GM03348 (cell line): ENCODE measurements at places on chromosomes 5 and 9.

DNA sequence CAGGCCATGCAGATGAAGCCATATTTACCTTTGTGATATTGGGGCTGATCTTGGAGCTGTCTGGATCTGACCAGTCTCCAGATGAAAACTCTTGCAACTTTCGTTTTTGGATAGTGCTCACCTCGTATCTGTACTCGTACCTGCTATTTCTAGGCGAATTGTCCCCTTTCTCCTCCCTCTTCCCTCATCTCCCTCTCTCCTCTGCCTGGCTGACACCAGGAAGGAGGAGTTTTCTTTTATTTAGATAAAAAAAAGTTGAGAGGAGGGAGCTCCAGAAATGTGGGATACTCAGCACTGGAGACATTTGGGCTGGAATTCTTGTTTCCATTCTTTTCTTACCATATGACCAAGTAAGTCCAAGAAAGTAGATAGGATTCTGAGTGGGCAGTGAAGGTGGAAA, 54.6 kb upstream of the ABL1 start:
- no peak for DNase-seq

DNA sequence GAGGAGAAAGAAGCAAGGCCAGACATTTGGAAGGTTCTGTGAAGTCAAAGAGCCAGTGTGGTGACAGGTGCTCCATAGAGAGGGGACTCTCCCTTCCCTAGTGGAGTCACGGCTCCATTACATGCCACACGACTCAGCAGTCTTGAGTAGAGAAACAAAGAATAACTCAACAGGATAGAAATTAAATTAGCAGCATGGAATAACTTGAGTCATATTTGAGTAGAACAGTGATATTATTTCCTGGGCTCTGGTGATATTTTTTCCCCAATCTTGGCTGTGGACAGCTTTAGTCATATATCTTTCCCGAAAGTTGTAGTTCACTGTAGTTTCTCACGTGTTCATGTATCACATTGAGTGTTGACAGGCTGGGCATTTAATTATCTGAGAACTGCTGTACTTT, 149.7 kb upstream of the EFNA5 start:
- DNase-seq = peak; percentile 26

DNA sequence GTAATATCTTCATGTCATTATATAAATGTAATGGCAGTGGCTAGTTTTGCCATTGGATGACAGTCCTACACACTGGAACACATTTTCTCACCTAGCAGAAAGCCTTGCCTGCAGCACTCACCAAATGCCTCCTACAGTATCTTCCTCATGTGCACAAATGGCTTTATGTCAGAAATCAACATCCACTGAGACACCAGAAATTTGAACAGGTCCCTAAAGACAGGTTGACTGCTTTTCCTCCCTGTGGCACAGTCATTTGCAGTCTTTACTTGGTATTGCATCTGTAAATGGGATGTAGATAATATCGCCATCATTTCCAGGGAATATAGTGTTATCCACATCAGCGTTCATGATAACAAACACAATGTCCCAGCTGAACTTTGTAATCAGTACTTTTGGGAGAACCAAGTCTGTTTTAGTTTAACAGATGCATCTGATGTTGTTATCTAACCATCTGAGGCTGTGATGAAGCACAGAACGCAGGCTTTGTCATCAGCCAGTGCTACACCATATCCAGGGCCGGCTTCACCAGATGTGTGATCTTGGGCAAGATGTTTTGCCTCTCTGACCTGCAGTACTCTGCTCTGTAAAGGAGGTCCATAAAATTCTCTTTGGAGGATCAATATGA, 83.9 kb upstream of the TAS2R1 start:
- peak; percentile 35 for DNase-seq

GRCh38 chr5:169301386-169301934, 521 bp upstream of the SLIT3 start:
- peak; percentile 14 for DNase-seq

GRCh38 chr9:134981829-134982228, 64.1 kb upstream of the FCN1 start:
- no peak for DNase-seq

DNA sequence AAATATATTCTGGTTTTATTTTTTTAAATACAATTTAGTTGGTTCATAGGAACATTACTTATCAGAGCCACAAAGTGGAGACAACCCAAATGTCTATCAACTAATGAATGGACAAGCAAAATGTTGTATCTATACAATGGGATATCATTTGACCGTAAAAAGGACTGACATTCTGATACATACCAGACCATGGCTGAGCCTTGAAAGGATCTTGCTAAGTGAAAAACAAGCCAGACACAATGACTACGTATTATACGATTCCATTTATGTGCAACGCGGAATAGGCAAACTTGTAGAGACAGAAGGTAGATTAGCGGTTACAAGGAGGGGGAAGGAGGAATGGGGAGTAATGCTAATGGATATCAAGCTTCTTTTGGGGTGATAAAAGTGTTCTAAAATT, 621.6 kb downstream of the BNC2 start:
- DNase-seq = no peak

- DNase-seq = peak; percentile 13
These were observed 70.3 kb downstream of the RIGI start for GRCh38 chr9:32455738-32456137.

GRCh38 chr9:135186248-135187164, 99.0 kb downstream of the OLFM1 start:
- DNase-seq = no peak

- DNase-seq = no peak
These were observed 96.3 kb downstream of the ERCC6L2 start for GRCh38 chr9:95971815-95972214.

DNA sequence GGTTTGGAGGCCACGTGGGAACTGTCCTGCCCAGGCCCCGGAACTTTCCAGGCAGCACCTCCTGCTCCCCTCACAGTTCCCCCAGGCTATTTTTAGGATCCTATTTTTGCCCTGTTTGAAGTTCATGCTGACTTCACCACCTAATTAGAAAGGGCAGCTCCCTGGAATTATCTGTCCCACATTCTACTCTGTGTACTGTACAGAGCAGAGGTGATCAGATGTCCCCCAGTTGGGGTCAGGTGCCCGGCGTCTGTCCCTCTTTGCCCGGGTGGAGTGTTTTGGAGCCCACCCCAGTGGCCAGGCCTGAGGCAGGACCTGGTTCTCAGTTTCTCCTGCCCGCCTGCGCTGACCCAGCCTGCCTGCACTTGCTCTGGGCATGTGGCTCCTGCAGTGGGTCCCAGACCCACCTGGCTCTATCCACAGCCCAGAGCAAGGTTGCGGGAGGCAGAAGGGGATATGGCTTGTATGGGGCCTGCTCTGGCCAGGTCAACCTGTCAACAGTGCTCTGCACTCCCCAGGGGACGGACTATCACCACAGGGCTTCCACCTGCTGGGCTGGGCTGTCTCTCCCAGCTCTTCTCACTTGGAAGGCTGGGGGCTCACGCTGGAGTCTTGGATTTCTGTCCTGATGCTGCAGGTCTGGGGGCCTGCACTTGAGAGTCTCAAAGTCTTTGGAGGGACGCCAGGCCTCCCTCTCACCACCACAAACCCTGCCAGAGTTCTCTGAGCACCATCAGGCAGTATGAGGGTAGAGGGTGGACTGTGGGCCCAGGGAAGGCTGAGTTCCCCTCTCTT, 268.3 kb downstream of the GADD45G start:
- DNase-seq = no peak

- DNase-seq = no peak
These were observed 1046.2 kb upstream of the DMAC1 start for GRCh38 chr9:8845808-8846207.

DNA sequence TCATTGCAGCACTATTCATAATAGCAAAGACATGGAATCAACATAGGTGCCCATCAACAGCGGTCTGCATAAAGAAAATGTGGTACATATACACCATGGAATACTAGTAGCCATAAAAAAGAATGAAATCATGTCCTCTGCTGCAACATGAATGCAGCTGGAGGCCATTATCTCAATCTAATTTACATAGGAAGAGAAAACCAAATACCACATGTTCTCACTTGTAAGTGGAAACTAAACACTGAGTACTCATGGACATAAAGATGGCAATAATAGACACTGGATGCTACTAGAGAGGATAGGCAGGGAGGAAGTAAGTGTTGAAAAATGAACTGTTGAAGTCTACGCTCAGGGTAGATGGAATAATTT, 203.9 kb upstream of the CDH9 start:
- no peak for DNase-seq

DNA sequence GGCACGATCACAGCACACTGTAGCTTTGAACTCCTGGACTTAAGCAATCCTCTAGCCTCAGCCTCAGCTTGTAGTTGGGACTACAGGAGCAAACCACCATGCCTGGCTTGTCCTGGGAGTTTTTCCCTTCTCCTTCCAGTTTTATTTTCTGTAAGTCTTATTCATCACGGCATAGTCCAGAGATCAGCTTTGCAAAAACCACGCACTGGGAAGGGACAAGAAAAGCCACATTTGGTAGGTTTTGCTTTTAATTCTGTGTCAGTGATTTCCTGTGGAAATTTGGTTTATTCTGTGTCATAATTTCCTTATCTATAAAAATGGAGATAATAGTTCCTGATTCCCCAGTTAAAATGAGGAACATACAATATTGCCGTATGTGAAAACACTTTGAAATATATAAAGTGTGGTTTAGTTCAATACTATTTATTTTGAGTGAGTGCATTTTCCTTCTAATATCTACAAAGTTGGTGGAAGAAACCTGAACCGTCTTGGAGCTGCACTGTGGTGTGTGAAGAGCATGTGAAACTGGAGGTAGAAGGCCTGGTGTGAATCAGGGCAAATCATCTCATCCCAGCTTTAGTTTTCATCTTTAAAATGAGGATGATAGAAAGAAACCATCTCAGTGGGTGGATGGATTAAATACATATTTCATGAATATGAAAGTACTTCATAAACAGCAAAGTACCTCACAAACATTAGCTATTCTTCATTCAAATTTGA, 92.8 kb upstream of the ELL2 start:
- no peak for DNase-seq

DNA sequence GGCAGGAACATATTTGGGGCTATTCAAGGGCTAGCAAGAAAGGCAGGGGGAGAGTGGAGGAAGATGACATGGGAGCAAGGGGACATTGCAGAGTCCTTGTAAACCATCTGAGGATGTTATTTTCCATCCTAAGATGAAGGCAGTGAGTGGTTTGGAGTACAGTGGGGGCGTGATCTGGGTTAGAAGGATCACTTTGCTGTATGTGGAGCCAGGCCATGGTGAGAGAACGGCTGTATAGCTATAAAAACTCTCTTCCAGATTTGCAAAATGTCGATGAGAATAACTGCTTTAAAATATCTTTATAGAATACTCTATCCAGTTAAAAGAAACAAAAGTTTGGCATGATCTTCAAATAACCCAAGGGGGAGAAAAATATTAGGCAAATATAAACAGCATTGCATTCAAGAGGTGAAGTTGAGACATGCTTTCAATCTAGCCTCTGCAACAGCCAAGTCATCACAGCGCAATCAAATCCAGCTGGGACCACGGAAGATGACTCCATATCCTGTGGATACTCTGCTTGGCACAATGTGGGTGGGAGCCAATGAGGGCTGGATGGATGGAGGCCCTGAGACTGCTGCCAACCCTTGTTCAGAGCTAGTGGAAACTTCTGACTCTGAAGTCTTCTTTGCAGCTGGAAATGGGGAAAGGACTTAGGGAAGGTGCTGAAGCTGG, 111.5 kb upstream of the BASP1 start:
- peak; percentile 89 for DNase-seq

DNA sequence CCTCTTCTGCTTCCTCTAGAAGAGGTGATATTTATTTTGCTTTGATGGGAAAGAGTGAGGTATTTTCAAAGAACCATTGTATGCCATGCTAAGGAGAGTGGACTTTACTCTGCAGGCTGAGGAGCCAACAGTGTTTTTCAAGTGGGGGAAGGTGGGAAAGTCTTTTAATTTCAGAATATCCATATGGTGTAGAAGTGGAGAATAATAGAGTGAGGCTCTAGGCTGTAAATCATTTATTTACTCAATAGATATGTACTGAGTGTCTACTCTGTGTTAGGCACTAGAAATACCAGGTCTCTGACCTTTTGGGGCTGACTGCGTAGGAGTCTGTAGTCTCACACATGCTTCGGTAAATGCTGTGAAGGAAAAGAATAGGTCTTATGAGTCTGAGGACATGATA, 30.7 kb upstream of the TENT2 start:
- no peak for DNase-seq

DNA sequence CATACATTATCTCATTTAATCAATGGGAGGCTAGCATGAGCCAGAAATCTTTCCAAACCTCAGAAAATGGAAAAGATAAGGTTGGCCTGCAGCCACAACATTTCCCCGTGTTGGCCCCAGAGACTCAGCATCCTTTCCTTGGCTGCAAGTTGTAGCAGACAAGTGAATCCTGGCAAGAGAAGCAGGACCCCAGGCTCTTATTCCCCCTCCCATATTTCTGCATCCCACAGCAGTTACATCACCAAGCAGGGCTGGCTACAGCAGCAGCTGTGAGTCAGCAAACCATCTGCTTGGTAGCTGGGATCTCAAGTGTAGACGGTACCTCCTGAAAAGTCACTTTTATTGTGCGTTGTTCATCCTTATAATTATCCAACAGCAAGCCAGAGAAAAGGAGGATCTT, 212.4 kb downstream of the GNA14 start:
- peak; percentile 52 for DNase-seq
